CD4-positive, alpha-beta T cell (primary cell): ENCODE measurements at places on chromosomes 4 and X.

- no peak for DNase-seq
Observed at GRCh38 chr4:170849969-170850368, 760.2 kb upstream of the AADAT start.

DNA sequence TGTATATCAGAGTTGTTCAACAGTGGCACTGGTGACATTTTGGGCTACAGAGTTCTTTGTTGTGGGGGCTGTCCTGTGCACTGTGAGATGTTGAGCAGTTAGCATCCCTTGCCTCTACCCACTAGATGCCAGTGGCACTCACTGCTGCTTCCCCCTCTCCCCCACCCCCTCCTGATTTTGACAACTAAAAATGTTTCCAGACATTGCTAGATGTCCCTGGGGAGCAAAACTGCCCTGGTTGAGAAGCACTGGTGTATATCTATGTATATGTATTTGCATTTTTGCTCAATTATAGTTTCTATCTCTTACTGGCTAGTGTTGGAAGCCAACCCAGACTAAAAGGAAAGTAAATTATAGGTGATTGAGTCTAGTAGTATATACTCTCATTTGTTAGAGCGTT lies 2.4 kb downstream of the TMEM131L start:
- DNase-seq: peak; percentile 45

DNA sequence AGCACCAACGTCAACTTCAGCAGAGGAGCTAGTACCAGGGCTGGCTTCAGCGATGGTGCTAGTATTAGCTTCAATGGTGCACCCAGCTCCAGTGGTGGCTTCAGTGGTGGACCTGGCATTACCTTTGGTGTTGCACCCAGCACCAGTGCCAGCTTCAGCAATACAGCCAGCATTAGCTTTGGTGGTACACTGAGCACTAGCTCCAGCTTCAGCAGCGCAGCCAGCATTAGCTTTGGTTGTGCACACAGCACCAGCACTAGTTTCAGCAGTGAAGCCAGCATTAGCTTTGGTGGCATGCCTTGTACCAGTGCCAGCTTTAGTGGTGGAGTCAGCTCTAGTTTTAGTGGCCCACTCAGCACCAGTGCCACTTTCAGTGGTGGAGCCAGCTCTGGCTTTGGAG lies 8.3 kb downstream of the TRO start:
- DNase-seq: no peak

GRCh38 chr4:2402048-2402842 lies 16.2 kb downstream of the ZFYVE28 start:
- DNase-seq: no peak

DNA sequence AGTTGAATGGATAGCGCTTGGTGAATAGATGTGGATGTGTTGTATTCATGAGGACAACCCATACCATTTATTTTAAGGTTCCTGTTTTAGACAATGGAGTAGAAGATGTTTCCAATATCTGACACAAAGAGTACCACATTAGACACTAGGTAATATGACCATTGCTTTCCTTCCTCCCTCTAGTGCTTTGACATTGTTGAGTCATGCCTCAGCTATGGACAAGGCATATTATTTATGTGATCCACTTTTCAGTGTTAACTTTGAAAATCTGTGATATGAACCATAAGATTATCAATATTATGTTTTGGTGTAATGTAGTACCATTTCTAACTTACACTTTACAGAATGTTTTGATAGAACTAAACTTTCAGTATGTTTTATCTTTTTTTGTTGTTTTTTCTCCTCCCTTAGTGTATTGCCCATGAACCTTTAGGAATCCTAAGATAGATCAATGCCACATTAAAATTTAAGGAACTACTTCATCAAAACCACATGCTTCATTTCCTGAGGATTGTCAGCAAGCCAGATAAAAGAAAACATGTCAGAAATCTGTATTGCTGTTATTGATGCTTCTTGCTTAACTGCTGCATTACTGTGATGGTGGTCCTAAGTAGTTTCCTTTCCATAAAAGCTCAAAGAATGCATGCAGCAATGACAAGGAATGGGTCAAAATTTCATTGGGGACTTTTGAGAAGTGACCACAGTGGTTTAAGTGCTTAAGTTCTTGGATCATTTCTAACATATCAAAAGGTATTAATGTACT lies 105.0 kb downstream of the PCDH7 start:
- DNase-seq: no peak

GRCh38 chrX:136292656-136293055 lies 8.1 kb upstream of the ADGRG4 start:
- DNase-seq: no peak

DNA sequence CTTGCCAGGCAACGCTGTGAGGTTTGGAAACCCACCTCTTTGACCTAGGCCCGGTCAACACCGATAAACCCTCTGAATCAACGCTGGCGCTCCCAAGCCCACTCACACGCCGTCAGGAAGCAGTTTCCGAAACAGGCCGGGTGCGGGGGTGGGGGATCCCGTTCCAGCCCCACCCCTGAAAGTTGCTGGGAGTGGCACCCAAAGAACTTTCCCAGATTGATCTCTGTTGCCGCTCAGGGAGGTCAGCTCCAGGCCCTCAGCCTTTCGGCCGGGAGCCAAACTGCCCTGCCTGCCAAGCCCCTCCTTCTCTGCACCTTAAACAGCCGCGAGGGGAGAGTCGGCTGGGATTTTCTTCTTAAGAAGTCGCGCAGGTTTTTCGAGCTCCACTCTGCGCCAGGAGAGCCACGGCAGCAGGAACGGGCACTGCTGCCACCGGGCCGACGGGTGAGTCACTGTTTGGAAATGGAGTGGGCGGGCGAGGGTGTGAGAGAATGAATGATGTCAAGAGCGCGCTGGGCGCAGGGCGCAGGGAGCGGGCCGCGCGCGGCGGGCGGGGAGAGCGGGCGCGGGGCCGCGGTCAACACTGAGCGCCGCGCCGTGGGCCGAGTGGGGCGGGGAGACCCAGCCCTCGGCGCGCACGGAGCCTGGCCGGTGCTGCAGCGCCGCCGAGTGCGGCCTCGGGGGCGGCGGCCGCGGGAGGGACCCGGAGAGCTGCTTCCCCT lies at the start of gene SGMS2:
TSS of gene SGMS2 (plus strand) at position 583 of the 722 bp plus-strand sequence. CDS start 70,622 bp downstream, outside the sequence.
- DNase-seq: no peak

- no peak for DNase-seq
Observed at GRCh38 chr4:184101711-184102110, 116.0 kb downstream of the ENPP6 start.

- no peak for DNase-seq
Observed at GRCh38 chr4:155426953-155427352, 50.2 kb upstream of the MAP9 start.

DNA sequence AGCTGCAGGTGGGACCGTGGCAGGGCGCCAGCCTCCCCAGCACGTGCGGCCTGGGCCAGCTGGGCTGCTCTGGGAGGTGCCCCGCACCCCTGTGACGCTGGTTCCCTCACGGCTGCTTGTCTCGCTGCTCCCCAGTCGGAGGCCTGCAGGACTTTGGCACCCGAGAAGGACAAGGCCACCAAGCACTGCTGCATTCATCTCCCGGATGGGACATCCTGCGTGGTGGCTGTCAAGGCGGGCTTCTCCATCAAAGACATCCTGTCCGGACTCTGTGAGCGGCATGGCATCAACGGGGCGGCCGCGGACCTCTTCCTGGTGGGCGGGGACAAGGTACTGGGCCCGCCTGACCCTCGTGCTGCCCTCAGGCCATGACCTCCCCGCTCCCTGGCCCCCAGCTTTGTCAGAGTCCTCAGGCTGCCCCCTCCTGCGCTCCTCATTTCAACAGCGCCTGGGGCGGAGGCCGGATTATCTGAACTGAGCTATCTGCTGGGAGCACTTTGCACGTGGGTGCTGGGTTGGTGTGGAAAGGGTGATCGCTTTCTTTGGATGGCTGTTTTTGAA lies 19.4 kb upstream of the HGFAC start:
- DNase-seq: no peak

DNA sequence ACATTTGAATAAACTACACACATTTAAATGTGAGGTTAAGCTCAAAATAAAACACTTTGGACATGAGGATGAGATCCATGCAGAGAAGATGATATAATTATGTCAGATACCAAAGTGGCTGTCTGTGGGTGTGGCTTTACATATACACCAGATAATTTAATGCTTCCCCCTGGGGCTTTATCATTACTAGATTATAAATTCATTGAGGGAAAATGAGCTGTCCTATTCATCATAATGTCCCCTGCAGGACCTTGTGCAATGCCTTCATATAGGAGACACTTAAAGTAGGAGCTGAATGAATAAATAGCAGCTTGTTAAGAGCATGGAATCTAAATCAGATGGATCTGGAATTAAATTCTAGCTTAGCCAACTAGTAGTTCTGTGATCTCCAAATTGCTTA lies 49.7 kb downstream of the OTC start:
- DNase-seq: no peak

GRCh38 chrX:20527558-20528011 lies 260.9 kb upstream of the RPS6KA3 start:
- no peak for DNase-seq

DNA sequence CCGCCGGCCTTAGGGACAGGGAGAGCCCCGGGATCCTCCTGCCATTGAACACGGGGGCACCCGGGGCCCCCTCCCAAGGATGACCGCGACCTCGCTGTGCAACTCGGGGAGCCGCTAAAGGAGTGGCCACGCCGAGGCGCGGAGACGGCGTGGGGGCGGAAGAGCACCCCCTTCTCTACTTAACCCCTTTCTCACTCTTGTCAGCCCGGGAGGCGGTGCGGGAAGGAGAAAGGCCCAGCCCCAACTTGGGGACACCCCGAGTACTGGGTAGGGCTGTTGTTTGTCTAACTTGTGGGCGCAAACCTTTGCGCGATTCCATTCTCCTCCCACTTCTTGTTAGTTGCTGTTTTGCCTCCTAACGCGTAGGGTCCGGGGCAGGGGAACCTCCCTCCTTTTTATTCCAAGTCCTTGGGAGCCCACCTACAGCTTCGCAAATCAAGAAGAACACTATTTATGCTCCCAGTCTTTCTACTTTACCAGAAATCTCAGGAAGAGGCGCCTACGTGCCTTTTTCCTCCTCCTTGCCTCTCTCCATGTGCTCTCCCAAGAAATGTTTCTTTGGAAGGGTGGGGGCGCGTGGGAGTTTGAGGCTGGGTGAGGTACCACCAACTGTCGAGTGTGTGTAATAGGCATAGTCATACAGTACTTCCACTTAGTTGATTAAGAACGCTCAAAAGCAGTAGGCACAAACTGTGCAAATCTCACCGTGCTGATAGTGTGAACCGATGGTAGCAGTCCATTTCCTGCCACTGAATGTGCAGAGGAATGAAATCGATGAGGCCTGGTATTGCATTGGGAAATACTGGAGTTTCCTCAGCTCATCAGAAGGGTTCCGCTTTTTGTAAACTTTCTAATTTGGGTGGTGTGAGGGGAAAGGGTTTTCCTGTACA lies 813 bp downstream of the DIAPH2 start:
- DNase-seq: peak; percentile 35

GRCh38 chr4:41939016-41939626 lies 3.9 kb downstream of the TMEM33 start:
- DNase-seq: no peak

- no peak for DNase-seq
Observed at GRCh38 chr4:116020141-116020722, 906.8 kb upstream of the NDST4 start.

DNA sequence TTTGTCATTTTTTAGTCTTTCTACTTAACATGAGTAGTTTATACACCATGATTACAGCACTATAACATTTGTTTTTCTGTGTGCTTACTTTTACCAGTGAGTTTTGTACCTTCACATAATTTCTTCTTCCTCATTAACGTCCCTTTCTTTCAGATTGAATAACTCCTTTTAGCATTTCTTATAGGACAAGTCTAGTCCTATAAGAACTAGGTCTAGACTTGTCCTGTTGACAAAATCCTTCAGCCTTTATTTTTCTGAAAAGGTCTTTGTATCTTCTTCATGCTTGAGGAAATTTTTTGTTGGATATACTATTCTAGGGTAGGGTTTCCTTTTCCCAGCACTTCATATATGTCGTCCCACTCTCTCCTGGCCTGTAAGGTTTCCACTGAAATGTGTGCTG lies 253.3 kb upstream of the ARHGAP24 start:
- no peak for DNase-seq

DNA sequence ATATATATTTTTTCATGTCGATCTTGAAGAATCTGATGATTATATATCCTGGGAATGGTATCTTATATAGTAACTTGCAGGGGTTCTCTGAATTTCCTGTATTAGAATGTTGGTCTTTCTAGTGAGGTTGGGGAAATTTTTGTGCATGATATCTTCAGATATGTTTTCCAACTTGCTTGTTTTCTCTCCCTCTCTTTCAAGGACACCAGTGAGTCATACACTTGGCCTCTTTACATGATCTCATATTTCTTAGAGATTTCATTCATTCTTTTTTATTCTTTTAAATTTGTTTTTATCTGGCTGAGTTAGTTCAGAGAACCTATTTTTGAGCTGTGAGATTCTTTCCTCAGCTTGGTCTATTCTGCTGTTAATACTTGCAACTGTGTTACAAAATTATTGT lies 27.2 kb upstream of the C4orf17 start:
- no peak for DNase-seq

GRCh38 chr4:146932116-146932515 lies 13.5 kb downstream of the TTC29 start:
- DNase-seq: no peak

DNA sequence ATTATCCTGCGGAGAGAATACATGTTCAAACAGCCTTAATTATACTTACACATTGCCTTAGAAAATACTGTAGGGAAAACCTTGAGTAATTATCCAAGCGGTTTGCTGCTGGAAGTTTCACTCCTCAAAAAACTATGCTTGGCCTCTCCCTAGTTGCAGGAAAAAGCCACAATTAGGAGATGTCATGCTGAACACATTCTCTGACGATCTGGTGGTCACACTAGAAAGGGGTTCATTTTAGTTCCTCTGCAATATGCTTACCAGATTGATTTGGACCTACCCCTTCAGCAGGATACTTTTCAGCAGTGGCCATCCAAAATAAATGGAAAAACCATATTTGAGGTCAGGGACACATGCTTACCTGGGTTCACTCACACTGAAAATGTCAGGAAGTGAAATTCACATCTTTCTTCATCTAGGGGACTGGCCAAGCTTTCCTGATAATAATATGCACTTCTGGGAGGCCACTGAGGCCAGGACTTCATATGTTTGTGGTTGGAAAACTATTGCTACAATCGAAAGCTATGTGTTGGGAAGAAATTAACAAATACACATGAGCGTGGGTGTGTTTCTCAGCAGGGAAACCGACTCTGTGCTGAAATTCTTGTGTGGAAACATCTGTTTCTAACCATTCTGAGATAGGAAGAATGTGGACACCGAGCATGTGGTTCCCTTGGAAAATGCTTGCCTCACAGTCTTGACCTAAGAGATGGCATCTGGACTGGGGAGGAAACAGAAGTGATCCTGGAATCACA lies 68.8 kb downstream of the ATXN3L start:
- no peak for DNase-seq

DNA sequence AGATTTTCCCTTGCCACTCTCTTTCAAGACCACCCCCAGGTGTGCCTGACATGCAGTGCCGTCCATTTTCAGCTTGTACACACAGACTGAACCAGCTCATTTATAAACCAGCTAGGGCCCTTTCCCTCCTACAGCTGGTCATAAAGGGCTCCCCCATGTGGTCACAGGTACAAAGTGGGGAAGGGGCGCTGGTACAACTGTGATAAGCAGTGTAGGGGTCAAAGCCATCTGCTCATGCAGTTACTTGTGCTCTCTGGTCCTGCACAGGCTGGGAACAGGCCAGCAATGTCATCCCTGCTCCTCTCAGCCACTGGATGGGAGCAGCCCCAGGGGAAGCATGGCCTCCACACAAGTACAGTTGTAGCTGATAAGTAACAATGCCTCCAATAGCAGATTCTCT lies 20.6 kb downstream of the GABRQ start:
- no peak for DNase-seq
